ENCODE measurements at places on chromosomes 5 and 9.

DNA sequence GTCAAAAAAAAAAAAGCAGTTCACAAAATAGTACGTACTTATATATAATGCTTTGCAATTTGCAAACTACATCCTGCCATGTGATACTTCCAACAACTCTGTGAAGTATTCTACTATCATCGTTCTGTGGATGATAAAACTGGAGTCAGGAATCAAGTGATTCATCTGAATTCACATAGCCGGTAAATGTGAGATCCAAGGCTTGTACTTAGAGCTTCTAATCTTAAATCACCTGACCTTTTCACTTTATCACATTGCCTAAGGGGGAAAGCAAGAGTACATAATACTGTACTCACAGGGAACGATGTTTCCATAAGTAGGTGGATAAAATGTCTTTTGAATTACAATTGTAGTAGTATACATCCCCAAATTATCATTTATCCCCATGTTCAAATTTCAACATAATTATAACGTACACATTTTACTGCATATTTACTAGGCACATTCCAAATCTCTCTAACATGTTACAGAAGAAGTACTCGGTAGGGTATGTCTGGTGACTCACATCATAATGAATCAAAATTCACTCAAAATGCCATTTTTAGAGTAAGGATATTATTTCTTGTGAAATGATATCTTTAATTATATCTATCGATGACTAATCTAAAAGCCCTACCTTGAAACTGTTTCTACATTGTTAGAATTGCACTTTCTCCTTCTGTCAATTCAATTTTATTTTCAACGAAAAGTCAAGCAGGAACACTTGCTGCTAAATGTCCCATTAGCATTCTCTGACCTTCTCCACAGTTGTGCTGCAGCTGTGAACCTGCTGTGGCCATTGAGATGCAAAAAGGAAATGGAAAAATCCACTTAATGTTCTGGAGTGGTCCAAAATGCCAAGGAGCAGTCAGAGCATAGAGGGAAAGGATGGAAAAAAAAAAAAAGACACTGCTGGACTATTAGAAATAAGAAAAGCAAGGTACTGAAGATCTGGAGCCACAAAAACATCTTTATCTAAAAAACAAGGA, 78.9 kb downstream of the OR2K2 start:
- no peak for DNase-seq

DNA sequence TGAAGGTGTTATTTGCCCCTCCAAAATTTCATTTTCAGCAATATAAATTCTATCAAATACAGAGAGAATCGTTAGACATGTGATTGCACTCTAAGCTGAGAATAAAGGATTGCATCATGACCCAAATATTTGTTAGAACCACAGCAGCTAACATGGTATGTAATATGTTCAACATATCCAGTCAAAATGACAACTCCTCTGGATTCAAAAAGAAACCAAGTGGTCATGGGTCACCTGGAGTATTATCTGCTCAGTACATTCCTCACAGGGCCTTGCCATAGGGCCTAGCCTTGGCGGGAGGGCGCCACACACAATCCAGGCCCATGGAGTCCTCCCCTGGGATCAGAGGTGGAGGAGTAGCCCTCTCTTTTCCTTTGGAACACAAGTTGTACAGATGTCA, 179.2 kb downstream of the HSD17B3 start:
- DNase-seq: no peak

DNA sequence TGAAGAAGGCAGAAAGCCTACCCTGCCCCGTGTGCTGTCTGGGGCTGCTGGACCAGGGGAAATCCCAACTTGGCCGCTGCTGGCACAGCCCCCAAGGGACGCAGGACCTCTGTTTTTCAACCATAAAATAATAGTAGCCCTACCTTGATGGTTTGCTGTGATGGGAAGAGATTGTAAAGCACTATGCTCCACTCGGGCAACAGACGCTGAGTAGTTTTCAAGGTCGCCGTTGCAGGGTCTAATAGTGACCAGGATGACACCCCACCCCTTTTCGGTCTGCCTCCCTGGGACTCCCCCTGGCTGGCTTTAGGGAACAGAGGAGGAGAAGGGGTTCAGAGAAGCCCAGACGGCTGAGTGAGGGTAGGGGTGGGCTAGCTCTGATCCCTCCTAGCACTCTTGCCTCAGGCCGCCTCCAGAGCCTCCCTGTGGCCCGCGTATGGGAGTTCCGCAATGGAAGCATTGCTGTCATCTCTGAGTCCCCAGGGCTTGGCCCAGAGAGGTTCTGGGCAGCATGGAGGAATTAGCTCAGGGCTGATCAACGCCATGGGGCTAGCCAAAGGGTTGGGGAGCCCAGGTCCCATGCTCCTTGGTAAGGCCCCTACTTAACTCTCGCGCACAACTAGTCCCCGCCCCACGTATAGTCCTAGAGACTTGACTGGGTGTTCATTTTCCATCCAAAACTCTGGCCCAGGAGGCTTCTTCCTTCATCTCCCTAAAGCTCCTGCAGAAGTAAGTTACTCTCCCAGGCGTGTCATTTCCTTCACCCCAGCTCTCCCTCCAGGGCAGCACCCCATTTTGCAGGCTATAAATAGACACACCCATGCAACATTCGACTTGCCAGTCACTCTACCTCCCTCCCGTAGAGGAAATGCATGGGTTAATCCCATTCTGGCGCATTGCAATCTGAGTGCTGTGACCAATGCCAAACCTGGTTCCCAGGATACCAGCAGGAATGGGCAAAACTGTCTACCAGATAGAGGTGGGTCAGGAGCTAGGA, 1.1 kb upstream of the IRF1 start:
- no peak for DNase-seq

- DNase-seq: no peak
Observed at GRCh38 chr9:91055845-91056244, 254.2 kb downstream of the SYK start.

- peak; percentile 67 for DNase-seq
Observed at GRCh38 chr5:128649192-128649591, 111.1 kb upstream of the FBN2 start.

All from glomerular endothelial cell (primary cell).